Naive B cell (primary cell): ENCODE measurements at places on chromosomes 3 and 15.

- no peak overlapping the region for H3K4me3 ChIP-seq
- no peaks in the 10 kb centered on the region for H3K4me1 ChIP-seq
- no peak for DNase-seq
- no peak overlapping the region for H3K27ac ChIP-seq
- no peaks in the 10 kb centered on the region for H3K36me3 ChIP-seq
These were observed 15.6 kb upstream of the GYG1 start for GRCh38 chr3:148975696-148976095.

GRCh38 chr15:57445872-57446271, 69.6 kb downstream of the CGNL1 start:
- H3K27me3 ChIP-seq = peaks cover 9% of the 10 kb centered on the region
- no peak for DNase-seq
- H3K4me1 ChIP-seq = peaks cover 3% of the 10 kb centered on the region
- H3K36me3 ChIP-seq = no peaks in the 10 kb centered on the region
- H3K4me3 ChIP-seq = no peak overlapping the region

GRCh38 chr3:167742338-167742737, 6.8 kb downstream of the SERPINI1 start:
- peaks cover 31% of the 10 kb centered on the region for H3K4me1 ChIP-seq
- no peak overlapping the region for H3K27ac ChIP-seq
- H3K4me3 ChIP-seq = no peak overlapping the region
- no peaks in the 10 kb centered on the region for H3K27me3 ChIP-seq
- no peaks in the 10 kb centered on the region for H3K36me3 ChIP-seq

DNA sequence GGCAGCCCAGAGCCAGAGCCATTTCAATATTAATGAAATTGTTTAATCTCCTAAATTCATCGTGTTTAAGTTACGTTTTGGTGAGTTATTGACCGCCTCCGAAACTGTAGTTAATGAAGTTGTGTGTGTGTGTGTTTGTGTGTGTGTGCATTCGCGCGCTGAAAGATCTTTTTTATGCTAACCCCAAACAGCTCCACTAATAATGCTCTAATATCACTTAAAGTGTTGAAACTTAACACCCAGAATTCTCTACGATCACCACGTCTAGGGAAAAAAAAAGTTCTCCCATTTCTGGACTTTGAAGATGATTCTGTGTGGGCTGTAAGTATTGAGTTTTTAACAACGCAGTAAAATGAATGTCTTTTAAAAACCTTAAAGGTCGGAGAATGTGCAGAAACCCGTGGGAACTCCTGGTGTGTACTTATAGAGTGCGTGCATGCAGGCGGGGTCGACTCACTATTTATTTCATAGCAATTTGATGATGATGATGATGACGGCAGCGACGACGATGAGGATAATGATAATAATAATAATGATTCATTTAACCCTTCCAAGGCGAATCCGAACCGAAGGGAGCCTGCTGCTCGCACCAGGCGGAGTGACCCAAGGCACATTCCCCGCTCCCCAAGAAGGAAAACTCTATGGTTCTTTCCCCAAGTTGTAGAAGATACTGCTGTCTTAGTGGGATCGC, 1.4 kb upstream of the FOXB1 start:
- peaks cover 38% of the 10 kb centered on the region for H3K36me3 ChIP-seq
- peaks cover 31% of the 10 kb centered on the region for H3K4me1 ChIP-seq
- no peak for DNase-seq
- H3K27ac ChIP-seq = peak overlapping the region; percentile 46

DNA sequence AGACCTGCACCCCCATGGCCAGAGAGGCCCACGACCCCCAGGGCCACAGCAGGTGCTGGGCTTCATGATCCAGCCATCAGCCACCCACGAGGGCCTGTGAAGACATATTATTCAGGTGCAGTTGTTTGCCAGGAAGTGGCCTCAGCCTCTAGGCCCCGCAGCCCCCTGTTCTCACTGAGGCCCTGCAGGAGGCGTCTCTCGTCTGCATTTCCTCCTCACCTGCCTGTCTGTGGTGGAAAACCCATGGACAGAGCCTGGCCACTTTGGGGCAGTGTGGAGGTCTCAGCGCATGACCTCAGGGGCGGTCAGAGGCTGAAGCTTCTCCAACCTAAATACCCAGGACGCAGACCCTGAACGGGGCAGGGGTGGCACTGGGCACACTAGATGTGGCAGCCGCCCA, 18.6 kb downstream of the UROC1 start:
- no peak overlapping the region for H3K27ac ChIP-seq
- no peaks in the 10 kb centered on the region for H3K27me3 ChIP-seq
- no peak for DNase-seq

GRCh38 chr3:142087676-142088075, 61.7 kb downstream of the TFDP2 start:
- no peaks in the 10 kb centered on the region for H3K27me3 ChIP-seq
- H3K4me3 ChIP-seq = no peak overlapping the region
- DNase-seq = no peak

- peak overlapping the region; percentile 96 for H3K4me3 ChIP-seq
- H3K27me3 ChIP-seq = no peaks in the 10 kb centered on the region
- DNase-seq = no peak
These were observed 35.2 kb downstream of the HMCES start for GRCh38 chr3:129313665-129314385.

DNA sequence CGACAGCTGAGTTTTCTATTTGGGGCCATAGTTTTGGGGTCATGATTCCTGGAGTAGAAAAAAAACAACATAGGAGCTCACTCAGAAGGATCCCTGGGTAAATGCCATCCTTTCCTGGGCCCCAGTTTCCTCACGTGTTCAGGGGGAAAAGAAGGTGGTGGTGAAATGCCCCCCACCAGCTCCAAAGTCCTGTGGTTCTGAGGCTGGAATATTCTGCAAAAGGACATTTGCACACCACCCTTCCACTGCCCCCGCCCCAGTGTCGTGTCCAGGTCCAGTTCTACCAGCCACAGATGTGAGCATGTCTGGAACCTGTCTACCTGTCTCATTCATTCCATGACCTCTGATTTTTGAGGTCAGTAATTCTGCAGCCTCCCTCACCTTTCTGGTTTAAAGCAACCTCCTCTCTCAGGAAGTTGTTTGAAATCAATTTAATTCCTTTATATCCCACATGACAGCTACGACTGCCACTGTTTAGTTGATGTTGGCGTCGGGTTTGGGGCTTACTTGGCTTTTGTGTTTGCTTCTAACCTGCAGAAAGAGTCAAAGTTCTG, 82.1 kb downstream of the SMAD3 start:
- DNase-seq = no peak
- peak overlapping the region; percentile 58 for H3K27ac ChIP-seq
- no peaks in the 10 kb centered on the region for H3K36me3 ChIP-seq
- no peaks in the 10 kb centered on the region for H3K27me3 ChIP-seq
- H3K4me1 ChIP-seq = peaks cover 91% of the 10 kb centered on the region
- H3K4me3 ChIP-seq = peak overlapping the region; percentile 67

DNA sequence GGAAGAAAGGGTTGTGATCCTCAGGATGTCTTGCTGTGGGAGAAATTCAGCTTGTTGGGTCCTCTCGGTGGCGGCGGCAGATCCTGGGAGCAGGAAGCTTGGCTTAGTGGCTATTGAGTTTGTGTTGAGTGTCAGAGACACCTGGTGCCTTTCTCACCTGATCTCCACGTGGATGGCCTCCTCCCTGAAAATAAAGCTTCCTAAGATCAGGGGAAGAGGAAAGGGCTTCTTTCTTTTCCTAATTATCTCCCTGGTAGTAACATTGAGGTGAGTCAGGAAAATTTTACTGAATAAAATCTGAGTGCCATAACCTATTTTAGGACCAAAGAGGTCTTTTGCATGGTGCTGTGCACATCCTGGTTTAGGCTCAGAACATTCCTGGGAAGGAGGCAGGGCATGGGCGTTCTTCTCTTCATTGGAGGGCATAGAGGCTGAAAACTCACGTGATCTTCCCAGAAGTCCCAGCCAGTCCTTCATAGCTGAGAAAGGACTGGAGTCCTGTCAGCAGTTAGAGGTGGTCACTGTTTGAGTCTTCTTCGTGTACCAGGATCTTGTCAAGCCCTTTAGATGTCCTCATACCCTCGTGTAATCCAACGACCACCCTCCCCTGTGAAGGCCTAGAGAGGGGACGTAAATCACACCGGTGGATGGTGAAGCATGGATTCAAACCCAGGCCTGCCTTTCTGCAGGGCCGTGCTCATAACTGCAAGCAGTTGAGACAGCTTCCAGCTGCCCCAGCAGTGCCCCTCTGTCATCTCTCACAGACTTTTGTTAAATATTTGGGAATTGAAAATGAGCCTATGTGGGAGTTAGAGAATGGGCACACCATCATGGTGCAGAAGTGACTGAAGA, 1.1 kb downstream of the CMTM8 start:
- H3K36me3 ChIP-seq = no peaks in the 10 kb centered on the region
- H3K27me3 ChIP-seq = peaks cover 15% of the 10 kb centered on the region
- peak; percentile 6 for DNase-seq
- peaks cover 26% of the 10 kb centered on the region for H3K4me1 ChIP-seq

- H3K4me3 ChIP-seq = no peak overlapping the region
- no peaks in the 10 kb centered on the region for H3K36me3 ChIP-seq
- no peaks in the 10 kb centered on the region for H3K4me1 ChIP-seq
These were observed 49.4 kb upstream of the SYNPR start for GRCh38 chr3:63228677-63229076.

DNA sequence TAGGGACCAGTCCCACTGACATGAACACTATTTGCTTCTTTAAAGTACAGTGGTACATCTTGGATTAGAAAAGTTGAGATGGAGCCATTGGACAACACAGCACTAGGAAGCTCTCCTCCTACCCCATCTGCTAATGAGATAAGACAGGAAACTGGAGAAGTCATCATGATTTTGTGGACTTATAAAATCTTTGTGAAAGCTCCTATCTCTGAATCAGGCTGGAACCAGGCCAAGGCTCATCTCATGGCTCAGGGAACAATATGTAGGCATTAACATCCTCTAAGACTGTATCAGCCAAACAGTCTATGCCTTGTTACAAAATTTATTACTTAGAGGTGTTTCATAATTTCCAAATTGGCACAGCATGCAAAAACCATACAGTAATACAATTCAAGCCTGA, 84.1 kb downstream of the BOC start:
- H3K27ac ChIP-seq = no peak overlapping the region
- DNase-seq = no peak
- H3K36me3 ChIP-seq = peaks cover 18% of the 10 kb centered on the region
- H3K27me3 ChIP-seq = no peaks in the 10 kb centered on the region
- H3K4me1 ChIP-seq = no peaks in the 10 kb centered on the region

- H3K4me3 ChIP-seq = no peak overlapping the region
- peak; percentile 73 for DNase-seq
- H3K27me3 ChIP-seq = no peaks in the 10 kb centered on the region
- H3K4me1 ChIP-seq = peaks cover 60% of the 10 kb centered on the region
These were observed 46.8 kb downstream of the MYO5A start for GRCh38 chr15:52481915-52482314.

- H3K4me3 ChIP-seq = no peak overlapping the region
- DNase-seq = no peak
- H3K27ac ChIP-seq = no peak overlapping the region
- no peaks in the 10 kb centered on the region for H3K27me3 ChIP-seq
- H3K4me1 ChIP-seq = peaks cover 18% of the 10 kb centered on the region
These were observed 3.9 kb upstream of the FURIN start for GRCh38 chr15:90864507-90864906.

DNA sequence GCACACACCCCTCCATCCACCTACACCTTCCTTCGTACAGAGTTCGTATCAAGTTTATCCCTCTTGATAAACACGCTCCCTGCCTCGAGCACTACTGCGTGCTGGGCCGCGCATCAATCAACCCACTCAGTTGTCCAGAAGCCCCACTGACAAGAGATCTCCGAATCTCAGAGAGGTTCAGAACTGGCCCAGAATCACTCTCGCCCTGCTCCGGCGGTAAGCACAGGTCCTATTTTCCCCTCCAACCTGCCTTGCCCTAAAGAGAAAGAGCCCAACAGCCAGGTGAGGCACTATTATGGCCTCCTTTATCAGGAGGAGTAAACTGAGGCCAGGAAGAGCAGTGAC, 494 bp upstream of the NISCH start:
- DNase-seq = no peak
- no peaks in the 10 kb centered on the region for H3K27me3 ChIP-seq
- no peaks in the 10 kb centered on the region for H3K36me3 ChIP-seq
- peaks cover 29% of the 10 kb centered on the region for H3K4me1 ChIP-seq
- peak overlapping the region; percentile 97 for H3K27ac ChIP-seq

GRCh38 chr3:65751123-65751700, 287.5 kb downstream of the MAGI1 start:
- H3K36me3 ChIP-seq = no peaks in the 10 kb centered on the region
- H3K4me1 ChIP-seq = no peaks in the 10 kb centered on the region
- H3K27me3 ChIP-seq = no peaks in the 10 kb centered on the region
- H3K4me3 ChIP-seq = no peak overlapping the region

DNA sequence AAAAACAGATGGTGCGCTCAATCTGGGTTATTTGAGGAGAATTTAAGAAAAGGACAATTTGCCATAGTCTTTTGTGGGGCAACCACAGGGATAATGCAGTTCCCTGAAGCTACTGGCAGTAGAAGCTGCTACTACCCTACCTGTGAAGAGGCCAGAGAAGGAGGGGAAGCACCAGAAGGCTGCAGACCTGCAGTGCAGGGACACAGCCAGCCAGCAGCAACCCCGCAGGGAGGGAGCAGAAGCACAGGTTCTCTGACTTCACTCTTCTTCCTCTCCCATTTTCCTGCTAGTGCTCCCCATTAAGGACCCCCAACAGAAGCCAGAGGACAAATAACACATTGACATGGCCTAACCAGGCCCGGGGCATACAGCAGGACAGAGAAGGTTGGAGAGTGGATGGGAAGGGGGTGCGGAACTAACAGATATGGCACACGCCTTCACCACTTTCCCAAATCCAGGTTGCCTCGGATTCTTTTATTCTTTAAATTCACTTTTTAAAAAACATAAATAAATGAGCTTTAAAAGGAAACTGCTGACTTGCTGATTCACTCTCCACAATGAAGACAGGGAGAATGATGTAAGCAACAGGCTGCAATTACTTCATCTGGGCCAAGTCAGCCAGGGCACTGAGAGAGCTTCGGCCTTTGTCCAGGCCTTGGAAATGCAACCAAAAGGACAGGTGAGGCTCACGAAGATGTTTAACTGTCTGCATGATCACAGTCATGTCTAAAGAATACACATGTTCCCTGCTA, 30.1 kb downstream of the POPDC2 start:
- no peak overlapping the region for H3K4me3 ChIP-seq
- H3K27me3 ChIP-seq = peaks cover 9% of the 10 kb centered on the region
- no peak overlapping the region for H3K27ac ChIP-seq
- no peaks in the 10 kb centered on the region for H3K36me3 ChIP-seq

DNA sequence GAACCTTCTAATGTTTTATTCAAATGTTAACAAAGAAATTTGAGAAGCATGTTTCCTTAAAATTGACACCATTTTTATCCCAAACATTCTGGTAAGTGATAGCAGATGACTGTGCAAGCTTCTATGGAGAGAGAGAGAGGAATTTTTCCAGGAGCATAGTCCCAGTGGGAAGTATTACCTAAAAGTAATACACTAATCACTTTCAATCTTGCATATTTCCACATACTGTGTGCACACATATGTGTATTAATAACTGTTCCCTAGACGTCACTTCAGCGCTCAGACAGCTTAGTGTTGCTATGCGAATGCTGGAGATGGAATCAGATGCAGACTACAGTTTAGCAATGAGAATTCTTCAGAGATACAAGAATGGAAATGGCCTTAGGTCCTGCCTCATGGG, 424.3 kb upstream of the TPRG1 start:
- no peak for DNase-seq
- H3K4me1 ChIP-seq = peaks cover 5% of the 10 kb centered on the region
- H3K27ac ChIP-seq = no peak overlapping the region
- no peaks in the 10 kb centered on the region for H3K27me3 ChIP-seq
